NCI-H187 treated with DMSO at 0.1 percent for 48 hours (cell line): ENCODE measurements at places on chromosomes 11 and 22.

DNA sequence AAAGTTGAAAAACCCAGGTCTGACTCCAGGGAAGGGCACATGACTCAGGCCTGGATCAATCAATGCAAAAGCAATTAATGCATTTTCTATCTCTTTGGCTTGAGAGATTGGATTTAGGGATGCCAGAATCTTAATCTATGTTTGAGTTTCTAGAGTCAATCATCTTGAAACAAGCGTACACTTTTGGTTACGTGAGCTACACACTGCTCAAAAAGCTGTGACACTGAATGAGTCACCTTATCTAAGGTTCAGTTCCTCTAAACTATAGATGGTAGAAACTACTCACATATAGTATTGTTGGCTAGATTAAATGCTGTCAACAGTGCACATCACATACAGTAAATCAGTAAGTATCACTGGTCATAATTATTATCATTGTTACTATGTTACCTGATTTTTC, 24.2 kb downstream of the MRE11 start:
- no peak for DNase-seq

DNA sequence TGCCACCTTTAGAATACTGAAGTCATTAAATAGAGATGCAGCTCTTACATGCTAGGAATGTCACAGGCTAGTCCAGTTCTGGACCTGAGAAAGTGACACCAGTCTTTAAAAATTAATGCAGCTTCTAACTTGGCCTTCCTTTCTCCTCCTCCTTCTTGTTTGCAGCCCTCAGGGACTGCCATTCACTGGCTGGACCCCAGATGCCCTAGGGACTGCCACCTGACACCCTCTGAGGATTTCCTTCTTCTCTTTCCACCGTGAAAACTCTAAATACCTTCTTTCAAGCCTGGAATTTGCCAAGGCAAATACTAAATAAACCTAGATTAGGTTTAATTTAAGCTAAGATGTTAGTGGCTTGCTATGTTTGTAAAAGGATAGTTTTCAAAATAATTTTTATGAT, 78.4 kb downstream of the MUC15 start:
- no peak for DNase-seq

DNA sequence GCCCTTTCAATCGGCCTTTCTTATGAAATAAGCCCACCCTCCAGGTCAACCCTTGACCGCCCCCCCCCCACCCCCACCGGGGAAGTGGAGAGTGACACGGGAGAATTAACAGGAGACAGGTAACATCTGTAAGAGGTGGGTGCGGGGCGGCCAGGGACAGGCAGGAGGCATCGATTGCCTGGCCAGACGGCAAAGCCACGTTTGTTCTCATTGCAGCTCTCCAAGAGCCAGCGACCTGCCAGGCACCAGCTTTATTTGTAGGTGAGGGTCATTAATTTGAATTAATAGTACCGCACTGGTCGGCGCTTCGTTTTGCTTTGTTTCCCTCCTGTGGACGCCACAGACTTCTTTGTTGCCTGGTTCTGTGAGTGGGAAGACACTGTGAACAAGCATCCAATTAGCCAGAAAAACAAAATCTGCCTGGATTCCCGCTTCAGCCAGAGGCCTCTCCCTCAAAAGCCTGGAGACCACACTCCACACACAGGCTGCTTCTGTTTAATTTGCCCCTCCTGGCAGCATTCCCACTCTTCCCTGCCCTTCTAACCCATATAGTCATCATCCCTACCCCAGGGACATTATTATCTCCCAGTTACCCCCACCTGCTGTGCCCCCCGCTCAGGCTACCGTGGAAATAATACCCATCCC, 104.5 kb upstream of the OPCML start:
- DNase-seq: no peak

GRCh38 chr22:44180706-44181032, at the start of gene PARVG:
Gene PARVG, plus strand, starts transcription at chr22:44180925. Its CDS starts 2,405 bp downstream, at chr22:44183330.
- no peak for DNase-seq
